Memory B cell (primary cell): ENCODE measurements at places on chromosomes 6 and 20.

DNA sequence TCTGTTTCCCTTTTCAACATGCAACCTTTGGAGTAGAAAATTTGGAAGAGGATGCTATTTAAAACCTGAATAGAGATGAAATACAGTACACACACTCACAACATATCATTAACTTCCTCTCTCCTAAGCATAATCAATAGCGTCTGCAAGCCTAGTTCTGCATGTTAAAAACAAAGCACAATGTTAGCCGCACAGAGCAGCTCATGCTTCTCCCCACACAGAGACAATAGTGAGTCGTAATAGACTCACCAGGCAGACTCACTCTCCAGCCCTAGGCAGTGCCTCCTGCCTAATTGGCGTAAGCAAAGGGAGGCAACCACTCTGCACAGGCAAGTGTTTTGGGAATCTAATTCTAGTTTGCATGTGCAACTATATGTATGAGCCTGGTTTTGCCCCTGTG lies 45.8 kb upstream of the ARID1B start:
- DNase-seq = no peak

GRCh38 chr6:44245391-44245911 lies 1.4 kb upstream of the HSP90AB1 start:
- DNase-seq = no peak

DNA sequence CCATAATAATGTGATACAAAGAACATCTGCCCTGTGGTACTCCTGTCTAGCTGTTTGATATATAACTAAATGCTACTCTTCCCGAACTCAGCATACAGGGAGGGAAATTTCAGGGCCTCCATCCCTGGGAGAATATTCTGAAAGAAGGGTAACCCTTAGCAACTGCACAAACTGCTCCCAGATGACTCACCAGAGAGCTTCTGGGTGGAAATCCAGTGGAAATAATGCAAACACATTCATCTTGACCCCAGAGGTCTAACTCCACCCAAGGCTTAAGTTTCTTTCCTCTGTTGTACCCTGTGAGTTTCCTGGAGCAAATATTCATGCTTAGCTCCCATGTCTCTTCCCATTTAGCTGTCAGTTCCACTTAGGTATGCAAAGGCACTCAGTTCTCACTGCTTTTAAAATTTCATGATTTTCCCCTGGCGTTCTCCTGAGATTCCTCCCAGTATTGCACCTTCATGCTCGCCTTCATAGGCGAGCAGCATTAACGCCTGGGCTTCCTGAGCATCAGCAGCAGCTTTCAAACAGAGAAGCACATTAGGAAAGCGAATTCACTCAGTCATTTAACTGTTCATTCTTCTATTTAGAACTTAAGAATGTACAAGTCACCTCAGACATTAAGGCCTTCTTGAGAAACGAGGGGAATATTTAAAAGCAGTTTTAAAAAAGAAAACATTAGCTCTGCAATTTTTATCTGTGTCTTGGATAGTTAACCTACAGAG lies 43.8 kb upstream of the LAMA4 start:
- DNase-seq = no peak

GRCh38 chr6:131255911-131256310 lies 120.6 kb downstream of the AKAP7 start:
- DNase-seq = no peak

DNA sequence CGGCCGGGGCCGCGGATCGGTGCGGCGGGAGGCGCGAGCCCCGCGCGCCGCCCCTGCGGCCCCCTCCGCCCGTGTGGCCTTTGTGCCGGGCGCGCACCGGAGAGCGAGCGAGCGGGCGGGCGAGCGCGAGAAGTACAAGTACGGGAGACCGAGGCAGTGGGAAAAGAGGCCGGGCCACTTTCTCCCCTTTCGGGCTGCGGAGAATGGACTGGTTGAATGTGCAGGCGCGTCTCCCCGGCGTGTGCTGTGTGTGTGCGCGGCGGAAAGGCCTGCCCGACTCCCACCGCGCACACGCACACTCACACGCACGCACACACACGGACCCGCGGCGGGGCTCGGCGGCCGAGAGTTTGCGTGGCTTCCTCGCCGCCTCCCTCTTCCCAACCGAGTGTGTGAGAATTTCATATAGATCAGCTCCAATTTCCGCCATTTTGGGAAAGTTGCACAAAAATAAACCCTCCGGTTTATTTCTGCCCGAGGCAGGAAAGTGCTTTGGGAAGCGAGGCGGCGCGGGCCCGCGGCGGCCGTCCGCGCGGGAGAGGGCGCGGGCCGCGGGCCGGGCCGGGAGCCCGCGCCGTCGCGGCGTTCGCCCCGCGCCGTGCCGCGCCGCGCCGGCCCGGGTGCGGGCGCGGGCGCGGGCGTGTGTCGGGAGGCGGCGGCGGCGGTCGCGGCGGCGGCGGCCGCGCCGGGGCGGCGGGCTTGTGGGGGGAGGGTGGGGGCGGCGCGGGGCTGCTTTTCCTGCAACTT lies 1.1 kb downstream of the L3MBTL3 start:
- peak; percentile 39 for DNase-seq

DNA sequence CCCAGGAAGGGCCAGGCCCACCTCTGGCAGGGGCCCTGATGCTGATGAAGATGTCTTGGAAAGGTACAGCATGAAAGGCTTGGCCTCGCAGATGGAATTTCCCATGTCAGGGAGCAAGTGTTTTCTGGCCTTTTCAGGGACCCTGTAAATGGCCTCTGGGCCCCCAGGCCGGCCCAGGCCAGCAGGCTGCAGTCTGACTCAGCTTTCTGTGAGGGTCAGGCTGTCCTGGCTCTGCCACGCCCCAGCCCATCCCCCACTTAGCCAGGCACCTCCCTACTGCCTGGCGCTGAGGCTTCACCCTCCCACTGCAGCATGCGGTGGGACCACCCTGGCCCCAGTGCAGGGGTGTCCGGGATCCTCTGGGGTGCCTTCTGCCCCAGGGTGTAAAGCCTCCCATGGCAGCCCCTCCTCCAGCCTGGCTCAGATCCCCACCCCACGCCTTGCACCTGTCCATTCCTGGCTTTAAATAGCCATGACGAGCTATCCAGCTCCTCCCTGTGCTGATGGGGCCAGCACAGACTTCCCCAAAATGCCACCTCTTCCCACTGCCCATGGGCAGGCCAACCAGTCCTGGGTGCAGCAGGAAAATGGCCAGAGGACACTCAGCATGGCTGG lies 35.6 kb upstream of the GATA5 start:
- no peak for DNase-seq

GRCh38 chr20:25984933-25985332 lies 288.3 kb upstream of the ZNF337 start:
- no peak for DNase-seq

GRCh38 chr6:31356216-31356945 lies 598 bp downstream of the HLA-B start:
- DNase-seq = peak; percentile 51

- peak; percentile 16 for DNase-seq
Observed at GRCh38 chr6:79949233-79949632, 1.9 kb upstream of the ELOVL4 start.

DNA sequence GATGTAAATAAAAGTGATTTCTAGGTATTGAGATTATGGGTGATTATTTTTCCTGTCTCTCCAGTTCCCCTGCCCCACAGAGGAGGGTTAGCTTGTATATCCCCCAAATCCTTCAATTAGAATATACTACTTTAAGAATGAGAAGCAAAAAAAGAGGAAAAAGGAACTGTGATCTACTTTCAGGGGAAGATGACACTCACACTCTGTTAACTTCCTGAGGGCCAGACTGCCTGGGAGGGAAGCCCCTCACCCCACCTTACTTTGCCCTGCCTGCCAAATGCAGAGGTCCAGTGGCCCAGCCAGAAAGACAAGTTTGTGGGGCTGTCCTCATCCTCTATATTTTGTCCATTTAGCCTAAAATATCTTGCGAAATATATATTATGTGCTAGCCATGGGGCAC lies 9.2 kb upstream of the LY86 start:
- DNase-seq = no peak

DNA sequence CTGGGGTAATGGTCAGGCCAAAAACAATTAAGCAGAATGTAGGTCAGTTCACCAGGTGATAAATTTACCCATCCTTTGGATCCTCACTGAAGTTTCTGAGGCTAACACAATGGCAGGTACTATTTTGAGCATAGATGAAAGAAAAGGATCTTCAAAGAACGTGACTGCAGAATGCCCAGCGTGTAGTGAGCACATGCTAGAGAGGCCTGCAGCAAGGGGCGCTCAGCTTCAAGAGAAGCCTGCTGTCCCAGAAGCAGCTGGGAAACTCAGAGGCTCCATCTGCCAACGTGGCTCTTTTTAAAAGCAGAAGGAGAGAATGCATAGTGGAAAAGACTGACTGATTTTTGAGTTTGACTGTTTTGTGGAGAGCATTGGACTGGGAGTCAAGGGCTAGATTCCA lies 57.4 kb downstream of the CD83 start:
- no peak for DNase-seq

DNA sequence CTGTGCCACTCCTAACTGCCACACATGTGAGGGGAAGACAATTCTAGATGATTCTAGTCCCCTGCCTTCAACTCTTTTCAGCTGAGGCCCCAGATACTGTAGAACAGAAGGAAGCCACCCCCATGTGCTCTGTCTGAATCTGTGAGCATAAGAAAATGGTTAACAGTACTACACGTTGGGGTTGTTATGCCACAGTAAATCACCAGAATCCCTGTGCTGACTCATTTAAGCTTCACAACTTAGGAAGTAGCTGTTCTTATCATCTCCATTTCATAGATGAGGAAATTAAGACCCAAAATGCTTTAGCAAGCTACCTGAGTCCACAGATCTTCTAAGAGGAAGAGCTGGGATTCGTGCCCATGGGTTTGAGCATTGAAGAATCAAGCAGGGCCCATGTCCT lies 27.4 kb upstream of the SCRT2 start:
- no peak for DNase-seq

GRCh38 chr20:3613821-3614440 lies 49.3 kb downstream of the GFRA4 start:
- no peak for DNase-seq

DNA sequence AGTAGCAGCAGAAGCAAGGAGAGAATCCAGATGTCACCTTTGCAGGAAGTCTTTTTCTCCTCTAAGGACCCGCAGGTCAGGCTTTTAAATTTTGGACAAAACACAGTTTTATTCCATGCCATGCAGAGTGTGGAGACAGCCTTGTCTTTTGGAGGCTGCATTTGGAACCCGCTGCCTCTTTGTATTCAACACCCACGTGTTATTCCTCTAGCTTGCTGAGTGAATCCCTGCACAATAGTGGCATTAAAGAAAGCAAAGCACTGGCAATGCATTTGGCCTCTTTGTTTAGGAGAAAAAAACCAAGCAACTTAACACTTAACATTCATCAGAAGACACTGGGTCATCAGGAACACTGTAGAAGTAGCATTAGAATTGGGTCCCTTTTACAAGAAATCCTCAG lies 43.5 kb downstream of the TFAP2B start:
- no peak for DNase-seq

GRCh38 chr6:42846505-42846904 lies 32.9 kb upstream of the RPL7L1 start:
- DNase-seq = no peak
